Activated CD4-positive, alpha-beta T cell treated with anti-CD3 and anti-CD28 coated beads, Interleukin-2, amount 50 U/mL, for 48 hours (primary cell): ENCODE measurements at places on chromosomes 2 and 18.

DNA sequence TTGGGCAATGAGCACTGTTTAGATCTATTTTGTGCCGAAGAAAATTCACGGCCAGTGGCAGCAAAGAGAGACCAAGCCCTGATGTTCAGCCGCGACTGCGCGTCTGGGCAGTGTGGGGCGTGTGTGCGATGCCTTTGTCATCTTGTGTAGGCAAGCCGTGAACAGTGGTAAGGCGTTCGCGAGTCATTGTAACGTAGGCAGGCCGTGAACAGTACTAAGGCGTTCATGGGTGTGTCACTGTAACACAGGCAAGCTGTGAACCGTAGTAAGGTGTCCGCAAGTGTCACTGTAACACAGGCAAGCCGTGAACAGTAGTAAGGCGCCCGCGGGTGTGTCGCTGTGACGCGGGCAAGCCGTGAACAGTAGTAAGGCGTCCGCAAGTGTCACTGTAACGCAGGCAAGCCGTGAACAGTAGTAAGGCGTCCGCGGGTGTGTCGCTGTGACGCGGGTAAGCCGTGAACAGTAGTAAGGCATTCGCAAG, 99.9 kb downstream of the NFATC1 start:
- no peak for DNase-seq

- DNase-seq = peak; percentile 76
These were observed 2.3 kb downstream of the ZFP36L2 start for GRCh38 chr2:43224131-43224570.

DNA sequence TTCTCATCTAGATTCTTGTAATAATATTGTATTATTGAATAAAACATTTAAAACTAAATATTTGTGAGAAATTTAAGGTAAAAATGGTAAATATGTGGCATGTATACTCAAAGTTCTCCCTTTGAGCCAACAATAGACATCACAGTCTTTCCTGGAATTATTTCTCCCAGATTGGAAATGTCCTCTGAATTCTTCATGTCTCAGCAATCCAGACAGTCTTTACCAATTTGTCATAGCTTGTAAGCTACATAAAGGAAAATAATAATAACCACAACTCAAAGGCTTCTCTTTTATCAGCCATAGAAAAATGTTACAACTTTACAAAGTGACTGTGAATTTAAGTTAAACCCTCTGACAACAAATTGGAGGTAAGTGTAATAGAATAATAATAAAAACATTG, 784.9 kb downstream of the EPHA4 start:
- no peak for DNase-seq

- DNase-seq = no peak
These were observed 1.9 kb downstream of the CYP26B1 start for GRCh38 chr2:72145658-72146329.
